ENCODE measurements at places on chromosomes 11 and 22.

- DNase-seq: no peak
These were observed 9.7 kb upstream of the LRP5 start for GRCh38 chr11:68302670-68303069.

DNA sequence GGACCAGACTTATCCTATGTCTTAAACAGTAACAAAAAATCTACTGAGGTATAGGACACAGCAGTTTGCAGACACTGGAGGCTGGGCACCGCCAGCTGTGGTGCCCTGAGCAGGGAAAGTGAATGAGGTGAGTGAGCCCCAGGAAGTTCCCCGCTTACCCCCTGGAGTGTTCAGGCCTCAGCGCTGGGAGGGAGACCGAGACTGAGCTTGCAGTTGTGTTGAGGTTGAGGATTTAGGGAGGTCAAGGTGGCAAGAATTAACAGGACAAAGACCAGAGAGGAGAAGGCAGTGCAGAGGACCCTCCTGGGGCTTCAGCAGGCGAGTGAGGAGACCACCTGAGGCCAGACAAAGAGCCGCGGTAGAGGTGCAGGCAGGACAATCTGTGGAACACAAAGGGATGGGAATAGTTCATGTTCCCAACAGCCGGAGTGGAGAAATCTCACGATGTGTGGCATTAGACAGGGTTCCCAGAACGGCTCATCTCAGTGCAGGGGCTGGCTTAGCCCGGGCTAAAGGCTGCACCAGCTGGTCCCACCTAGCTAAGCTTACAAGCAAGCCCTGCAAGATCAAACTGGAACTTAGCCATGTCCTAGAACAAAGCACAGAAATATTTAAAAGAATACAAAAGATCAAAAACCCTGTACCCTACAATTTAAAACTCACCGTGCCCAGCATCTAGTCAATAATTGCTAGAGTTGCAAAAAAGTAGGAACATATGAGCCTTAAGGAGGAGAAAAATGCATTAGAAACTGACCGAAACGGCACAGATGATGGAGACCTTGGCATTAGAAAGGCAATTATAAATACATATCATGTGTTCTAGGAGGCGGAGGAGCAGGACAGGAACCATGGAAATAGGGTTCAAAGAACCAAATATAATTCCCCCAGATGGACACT, 47.4 kb upstream of the PITPNB start:
- no peak for DNase-seq

DNA sequence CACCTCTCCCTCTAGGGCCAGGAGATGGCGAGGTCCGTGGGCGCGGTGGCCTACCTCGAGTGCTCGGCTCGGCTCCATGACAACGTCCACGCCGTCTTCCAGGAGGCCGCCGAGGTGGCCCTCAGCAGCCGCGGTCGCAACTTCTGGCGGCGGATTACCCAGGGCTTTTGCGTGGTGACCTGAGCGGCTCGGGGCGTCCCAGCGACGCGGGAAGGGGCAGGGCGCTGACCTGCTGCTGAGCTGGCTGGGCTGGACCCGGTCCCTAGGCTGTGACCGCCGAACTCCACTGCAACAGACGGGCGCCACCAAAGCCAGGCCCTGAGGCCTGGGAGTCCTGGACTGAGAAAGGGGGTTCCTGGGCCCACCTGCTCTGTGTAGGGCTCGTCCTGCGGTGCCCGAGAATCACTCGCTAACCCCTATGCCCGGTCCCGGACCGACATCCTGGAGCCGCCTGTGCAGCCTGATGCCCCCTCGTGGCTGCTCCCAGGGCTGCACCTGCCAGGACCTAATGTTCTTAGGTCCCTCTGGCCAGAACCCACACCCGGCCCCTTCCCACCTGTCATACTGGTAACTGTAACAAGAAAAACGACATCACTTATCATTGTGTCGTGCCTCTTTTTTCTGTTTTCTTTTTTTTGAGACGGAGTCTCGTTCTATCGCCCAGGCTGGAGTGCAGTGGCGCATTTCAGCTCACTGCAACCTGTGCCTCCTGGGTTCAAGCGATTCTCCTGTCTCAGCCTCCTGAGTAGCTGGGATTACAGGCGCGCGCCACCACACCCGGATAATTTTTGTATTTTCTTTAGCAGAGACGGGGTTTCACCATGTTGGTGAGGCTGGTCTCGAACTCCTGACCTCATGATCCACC, 15.0 kb downstream of the RHOD start:
- no peak for DNase-seq

- no peak for DNase-seq
These were observed 9.4 kb downstream of the SPATA19 start for GRCh38 chr11:133835593-133836548.

DNA sequence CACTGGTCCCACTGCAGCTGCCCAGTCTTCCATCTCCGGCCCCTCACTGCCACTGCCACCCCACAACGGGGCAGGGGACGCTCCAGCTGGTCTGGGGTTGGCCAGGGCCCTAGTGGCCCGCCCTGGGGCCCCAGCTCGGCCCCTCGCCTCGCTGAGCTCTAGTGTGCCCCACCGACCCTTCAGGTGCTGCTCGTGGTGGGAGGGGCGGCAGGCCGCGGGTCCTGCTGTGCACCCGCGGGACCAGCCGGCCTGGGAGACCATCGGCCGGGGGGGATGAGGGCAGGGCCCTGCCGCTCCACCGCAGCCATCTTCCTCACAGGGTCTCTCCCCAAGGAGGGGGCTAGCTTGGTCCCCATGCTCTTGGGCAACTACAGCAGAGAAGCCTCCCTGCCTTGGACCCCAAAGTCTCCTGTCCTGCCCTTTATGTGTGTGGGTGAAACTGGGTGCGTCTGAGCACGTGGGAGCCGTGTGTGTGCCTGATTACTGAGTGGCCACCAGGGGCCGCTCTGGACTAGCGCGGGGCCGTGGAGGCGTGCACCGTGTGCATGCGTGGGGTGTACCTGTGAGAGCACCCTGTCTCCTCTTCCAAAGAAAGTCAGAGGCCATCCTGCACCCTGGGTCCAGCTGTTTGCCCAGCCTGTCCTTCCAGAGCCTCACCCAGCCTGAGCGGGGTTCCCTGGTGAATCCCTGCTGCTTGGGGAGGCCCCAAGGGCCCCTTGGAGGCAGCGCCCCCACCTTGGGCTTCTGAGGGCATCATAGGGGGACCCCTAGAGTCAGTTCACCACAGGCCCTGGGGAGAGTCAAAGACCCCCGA, 6.0 kb upstream of the ACR start:
- DNase-seq: no peak

- DNase-seq: no peak
These were observed 653 bp downstream of the IL18BP start for GRCh38 chr11:71999362-71999761.

DNA sequence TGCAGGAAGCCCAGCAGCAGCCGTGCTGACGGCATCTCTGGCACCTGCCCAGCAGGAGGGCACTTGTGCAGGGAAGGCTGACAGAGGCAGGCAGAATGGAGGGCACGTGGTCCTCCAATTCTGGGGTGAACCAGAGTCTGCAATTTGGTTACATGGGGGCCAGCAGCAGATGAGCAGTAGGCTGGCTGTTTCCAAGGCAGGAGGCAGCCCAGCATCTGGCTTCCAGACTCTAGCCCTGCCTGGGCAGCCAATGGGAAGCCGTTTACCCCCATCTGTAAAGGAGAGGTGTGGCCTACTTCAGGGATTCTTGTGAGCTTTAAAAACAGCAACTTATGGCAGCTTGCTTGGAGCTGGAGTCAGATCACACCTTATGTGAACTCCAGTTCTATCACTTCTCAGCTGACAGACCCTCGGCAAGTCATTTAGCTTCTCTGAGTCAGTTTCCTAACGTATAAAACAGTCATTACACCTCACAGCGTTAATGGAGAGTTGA, 27.9 kb upstream of the RASL10A start:
- DNase-seq: no peak

- no peak for DNase-seq
These were observed 224.9 kb downstream of the DSCAML1 start for GRCh38 chr11:117572129-117572528.

DNA sequence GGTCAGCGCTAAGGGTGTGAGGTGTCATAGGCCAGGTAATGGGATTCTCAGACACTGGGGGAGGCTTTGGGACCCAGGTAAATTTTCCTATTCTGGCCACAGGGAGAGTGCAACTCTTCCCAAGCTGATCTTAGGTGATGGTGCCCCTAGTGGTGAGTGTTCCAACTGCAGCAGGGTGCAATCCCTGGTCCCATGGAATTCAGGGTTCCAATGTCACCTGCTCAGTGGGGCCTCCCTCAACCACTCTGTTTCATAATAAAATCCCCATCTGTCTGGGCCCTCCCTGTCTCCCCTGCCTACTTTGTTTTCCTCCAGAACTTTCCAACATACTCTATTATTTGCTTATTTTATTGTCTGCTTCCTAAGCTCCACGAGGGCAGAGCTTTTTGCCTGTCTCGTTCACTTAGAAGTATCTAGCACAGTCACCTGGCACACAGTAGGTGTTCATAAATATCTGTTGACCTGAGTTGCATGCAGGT, 2.9 kb upstream of the SGSM1 start:
- DNase-seq: no peak

- no peak for DNase-seq
These were observed 950 bp downstream of the FERMT3 start for GRCh38 chr11:64207256-64208085.

GRCh38 chr11:20088397-20089225, 71.7 kb downstream of the DBX1 start:
- DNase-seq: no peak

DNA sequence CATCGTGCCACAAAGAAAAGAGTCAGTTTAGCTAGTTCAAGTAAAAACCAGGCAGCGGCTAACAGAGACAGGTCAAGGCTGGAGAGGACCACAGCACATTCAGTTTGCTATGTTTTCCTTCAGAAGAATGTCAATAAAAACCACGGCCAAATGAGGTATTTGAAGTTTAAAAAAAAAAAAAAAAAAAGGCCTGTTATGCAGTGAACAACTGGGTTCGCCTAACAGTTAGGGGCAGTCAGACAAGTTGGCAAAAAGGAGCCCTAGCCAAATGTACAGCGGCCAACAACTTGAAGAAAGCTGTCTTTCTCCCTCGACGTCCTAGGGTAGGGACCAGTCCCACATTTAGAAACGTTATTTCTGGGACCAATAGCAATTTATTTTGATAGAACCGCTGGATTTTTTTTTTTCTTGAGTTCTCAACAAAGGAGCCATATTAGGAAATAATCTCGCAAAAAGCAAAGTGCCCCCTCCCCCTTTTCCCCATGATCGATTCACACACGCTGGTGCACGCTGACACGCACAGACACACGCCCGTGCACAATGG, 237.8 kb downstream of the TTC28 start:
- DNase-seq: no peak

DNA sequence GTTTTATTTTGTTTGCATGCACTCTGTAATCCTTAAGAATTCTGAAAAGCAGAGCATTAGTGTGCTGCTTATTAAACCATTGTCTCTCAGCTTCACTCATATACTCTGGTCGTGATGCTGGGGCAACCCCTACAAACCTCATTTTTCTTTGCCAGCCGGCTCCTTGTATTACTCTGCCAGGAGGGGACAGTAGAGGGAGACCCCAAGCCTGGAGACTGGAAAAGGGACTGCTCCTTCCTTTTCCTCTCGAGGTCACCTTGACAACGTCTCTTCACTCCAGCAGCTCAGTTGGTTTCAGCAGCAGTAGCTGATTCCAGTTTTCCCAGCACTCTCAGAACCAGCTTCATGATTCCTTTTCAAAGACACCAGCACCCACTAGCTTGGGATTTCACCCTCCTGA, 2.8 kb upstream of the JHY start:
- DNase-seq: no peak

DNA sequence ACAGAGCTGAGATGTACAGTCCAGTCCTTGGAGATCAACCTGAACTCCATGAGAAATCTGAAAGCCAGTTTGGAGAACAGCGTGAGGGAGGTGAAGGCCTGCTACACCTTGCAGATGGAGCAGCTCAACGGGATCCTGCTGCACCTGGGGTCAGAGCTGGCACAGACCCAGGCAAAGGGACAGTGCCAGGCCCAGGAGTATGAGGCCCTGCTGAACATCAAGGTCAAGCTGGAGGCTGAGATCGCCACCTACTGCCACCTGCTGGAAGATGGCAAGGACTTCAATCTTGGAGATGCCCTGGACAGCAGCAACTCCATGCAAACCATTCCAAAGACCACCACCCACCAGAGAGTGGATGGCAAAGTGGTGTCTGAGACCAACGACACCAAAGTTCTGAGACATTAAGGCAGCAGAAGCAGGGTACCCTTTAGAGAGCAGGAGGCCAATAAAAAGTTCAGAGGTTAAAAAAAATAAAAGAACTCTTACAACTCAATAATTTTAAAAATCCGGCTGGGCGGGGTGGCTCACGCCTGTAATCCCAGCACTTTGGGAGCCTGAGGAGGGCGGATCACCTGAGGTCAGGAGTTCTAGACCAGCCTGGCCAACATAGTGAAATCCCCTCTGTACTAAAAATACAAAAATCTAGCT, 69.9 kb upstream of the RTL6 start:
- DNase-seq: no peak

DNA sequence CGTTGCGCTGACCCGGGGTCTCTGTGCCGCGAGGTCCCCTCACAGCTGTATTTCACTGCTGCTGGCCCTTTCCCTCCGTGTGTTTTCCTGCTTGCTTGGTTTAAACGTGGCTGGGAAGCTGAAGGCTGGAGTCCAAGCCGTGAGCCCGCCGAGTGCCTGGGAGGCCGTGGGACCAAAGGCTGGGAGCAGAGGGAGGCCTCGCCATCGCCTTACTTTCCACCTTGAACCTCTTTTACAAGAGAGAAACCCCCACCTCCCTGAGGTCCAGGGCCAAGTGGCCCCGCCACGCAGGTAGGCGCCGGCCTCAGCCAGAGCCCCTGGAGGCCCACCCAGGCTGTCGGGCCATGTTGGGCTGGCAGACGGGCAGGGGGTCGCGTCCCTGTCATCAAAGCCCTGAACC, 411.6 kb downstream of the TBC1D22A start:
- DNase-seq: no peak

DNA sequence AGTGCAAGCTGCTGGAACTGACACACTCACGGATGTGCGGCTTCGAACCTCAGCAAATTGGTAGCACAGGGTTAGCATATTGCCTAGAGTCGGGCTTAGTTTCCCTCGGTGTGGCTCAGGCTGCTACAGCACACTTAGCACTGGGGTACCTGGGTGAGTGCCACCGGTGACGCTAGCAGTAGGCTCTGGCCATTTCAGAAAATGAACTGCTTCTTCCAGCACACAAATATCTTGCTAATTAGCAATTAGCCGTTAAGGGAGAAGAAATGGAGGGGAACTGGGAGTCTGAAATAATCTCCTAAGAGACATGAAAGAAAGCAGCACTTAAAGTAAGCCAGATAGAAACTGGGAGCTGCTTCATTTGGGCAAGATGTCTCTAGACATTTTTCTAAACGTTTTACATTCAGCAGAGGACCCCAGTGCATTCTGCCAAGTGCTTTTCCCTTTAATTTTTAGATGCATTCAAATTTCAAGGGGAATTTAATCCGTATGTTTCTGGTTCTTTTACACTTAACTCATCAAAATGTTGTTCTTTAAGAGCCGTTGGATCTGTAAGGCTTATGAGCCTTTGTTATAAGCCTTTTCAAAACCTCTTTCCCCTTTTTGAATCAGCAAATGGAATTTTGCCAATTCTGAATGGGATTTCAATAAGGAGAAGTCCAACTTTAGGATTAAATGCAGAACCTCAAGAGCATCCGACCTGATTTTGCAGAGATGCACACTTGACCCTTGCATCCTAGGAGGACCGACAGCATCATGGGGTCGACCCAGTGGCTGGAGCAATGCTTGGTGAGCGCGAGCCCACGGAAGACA, 708.1 kb downstream of the NTM start:
- no peak for DNase-seq
